ENCODE measurements at places on chromosomes 16 and 17.

- DNase-seq: no peak
Observed at GRCh38 chr16:86771506-86772460, 193.4 kb downstream of the FOXL1 start.

GRCh38 chr16:67445126-67445426, 14.2 kb downstream of the HSD11B2 start:
- no peak for DNase-seq

- no peak for DNase-seq
Observed at GRCh38 chr16:24826096-24826690, 19.6 kb upstream of the SLC5A11 start.

DNA sequence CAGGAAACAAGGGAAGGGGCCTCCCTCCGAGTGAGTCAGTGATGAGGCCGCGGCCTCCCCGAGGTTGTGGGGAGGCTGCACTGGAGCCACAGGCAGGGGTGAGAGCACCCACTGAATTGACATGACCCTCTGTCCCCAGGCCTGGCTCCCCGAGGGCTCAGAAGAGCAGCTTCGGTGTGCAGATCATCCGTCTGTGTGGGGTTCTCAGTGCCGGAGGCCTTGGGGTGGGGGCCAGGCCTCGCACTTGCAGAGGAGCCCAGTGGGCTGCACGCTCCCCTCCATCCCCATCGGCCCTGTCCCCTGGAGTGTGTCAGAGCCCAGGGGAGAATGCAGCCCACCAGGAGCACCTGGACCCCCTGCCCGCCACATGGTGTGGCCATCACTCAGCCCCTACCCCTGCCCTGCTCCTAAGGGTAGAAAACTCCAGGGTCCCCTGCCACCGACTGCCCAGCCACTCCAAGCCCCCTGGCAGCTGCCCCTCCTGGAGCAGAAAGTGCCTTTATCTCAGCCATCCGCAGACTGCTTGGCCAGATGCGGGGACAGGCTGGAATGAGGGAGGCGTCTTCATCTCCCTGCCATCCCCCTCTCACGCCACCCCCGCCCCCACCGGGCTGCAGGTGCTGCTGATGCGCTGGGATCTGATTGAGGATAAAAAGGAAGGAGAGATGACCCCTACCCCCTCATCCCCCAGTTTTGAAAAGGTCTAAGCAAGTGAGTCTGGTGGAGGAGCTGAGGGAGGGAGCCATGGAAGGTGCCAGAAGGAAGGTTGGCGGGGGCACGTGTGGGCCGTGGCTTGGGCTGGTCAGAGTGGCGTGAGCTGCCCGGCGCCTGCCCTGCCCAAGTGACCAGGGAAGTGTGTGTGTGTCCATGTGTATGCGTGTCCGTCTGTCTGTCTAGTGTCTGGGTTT, 358.3 kb downstream of the SEC14L1 start:
- no peak for DNase-seq

- DNase-seq: no peak
Observed at GRCh38 chr17:55705847-55706246, 16.8 kb downstream of the TMEM100 start.

DNA sequence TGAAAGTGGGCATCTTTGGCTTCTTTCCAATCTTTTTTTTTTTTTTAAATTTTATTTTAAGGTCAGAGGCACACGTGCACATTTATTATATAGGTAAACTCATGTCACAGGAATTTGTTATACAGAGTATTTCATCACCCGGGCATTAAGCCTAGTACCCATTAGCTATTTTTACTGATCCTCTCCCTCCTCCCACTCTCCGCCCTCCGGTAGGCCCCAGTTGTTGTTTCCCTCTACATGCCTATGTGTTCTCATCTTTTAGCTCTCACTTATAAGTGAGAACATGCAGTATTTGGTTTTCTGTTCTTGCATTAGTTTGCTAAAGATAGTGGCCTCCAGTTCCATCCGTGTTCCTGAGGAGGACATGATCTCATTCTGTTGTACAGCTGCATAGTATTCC, 108.5 kb downstream of the CYB561 start:
- no peak for DNase-seq

DNA sequence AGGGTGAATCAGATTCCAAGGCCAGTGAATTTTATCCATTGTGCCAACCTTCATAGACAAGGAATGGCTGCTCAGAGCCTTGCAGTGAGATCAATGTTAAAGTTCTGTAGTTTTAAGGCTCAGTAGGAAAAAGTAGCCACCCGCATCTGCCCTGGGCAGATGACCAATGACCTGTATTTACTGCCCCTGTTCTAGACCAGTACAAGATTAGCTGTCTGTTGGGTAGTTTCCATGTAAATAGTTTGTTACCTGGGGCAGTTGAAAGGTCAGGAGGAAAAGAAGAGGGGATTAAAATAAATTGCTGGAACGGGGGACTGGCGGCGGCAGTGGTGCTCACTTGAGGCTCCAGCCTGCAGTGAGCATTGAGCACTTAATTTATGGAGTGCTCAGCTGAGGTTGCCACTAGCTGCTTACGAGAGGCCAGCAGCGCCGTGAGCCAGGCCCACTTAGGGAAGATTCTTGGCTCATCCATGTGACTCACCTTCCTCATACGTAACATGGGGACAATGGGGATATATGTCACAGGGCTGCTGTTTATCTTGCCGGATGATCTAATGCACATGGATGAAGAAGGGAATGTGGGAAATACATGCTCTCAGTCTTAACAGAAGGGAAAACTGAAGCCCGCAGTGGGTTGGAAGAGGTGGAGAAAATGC, 10.7 kb upstream of the NOS2 start:
- DNase-seq: no peak

- no peak for DNase-seq
Observed at GRCh38 chr17:48608494-48608834, 2.4 kb downstream of the HOXB7 start.
